WTC11 (cell line): ENCODE measurements at places on chromosomes 7 and 10.

- DNase-seq = no peak
Measured at GRCh38 chr10:3100856-3101640, 33.7 kb downstream of the PFKP start.

DNA sequence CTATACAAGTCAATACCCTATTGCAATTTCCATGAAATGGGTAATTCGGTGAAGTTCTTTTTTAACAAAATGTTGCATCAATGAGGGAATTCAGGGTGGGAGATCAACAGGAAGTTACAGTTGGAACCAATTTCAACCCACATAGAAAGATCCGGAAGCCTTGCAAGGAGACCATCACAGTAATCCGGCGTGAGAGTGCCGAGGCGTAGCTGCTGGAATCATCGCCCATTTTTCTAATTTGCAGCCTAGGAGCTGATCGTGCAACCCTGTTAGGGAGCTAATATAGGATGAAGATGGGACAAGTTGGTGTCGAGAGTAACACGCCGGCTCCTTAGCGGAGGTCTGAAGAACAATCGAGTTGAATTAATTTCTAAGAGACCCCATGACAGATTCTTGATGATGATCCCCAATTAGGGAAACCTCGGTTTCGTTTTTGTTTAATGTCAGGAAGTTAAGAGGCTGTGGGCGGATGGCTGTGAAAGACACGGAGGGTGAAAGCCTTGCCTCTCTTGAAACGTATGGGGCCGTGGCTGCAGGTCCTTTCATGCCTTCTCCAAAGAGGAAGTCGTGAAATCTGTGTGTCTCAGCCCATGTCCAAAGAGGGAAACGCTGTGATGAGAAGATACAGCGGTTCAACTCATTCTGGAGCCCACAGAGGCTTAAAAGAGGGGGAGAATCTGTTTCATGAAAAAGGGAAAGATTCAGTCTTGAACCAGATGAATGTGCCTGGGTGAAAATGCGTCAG lies 51.2 kb upstream of the CARD11 start:
- no peak for DNase-seq

GRCh38 chr7:66696774-66697191 lies 43.8 kb upstream of the RABGEF1 start:
- DNase-seq = no peak

DNA sequence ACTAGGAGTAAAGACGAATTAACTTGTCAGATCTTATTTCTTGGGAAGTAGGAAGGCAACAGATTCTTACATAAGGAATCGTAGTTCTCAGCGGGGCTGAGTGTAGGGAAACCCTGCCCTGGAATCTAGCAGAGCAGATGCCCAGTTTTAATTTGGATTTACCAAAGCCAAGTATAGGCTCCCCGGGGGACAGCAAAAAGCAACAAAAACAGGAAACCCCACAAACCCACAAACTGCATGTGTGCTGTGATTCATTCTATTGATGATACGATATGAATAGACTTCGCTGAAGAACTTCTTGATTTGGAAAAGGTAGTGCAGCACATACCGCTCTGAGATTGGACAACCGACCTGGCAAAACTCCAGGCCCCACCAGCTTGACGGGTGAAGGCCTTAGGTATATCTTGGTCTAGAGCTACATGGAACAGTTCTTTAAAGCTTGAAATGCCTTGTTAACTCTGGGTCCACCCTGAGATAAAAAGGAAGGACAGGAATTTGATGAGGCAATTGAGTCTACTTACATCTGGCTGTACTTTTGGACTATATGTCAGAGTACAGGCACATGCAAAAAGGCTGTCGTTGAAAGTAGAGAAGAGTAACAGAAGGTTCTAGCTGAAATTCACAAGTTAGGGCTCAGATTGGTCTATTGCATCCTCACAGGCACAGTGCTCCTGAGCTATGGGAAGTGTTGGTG lies 49.1 kb downstream of the STRA8 start:
- no peak for DNase-seq

DNA sequence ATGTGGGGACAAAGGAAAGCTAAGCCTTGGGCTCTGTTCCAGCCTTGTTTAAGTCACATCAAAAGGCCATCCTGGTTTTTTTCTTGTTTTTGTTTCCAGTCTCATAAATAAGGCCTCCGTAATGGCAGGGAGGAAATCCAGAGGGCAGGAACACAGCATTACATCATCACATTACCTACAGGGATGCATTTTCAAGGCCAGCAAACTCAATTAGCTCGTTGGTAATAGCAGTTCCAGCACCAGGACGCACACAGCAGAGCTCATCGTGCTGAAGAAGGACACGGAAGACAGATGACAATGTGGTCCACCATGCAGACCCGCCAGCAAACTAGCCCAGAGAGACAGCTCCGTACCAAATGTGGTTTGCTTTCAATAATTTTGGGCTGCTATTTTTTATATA lies 1209.2 kb downstream of the TYW1 start:
- DNase-seq = no peak

- DNase-seq = no peak
Measured at GRCh38 chr7:157930441-157930840, 593.6 kb downstream of the DNAJB6 start.

GRCh38 chr10:46251857-46252847 lies 34.6 kb upstream of the ANTXRL start:
- no peak for DNase-seq

- no peak for DNase-seq
Measured at GRCh38 chr7:146781352-146782116, 664.9 kb downstream of the CNTNAP2 start.

DNA sequence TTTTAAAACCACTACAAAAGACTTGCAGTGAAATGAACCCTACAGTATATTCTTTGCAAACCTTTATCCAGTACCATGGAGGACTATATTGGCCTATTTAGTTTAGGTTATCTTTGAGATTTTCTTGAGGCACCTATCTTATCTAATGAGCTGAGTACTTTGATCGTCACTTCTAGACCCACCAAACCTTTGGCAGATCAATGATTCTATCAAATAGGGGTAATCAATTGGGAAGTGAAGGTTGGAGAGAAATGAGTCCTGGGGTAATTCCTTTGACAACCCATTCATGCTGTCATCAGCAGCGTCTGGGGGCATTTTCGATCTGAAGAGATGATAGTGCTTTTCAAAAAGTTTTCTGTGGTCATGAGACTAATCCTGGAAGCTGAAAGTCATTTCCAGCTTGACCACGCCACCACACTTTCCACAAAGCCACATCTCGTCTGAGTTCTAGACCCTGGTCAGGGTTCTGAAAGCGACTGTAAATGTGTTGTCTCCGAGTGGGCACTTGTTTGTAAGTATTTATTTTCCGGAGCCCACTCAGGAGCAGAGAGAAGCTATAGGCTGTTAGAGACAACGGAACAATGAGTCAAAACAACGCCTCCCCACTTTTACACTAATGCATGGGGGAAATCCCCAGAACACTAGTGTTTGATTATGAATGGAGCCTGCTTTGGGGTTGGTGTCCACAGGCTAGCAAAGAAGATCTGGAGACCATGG lies 4.8 kb downstream of the EGR2 start:
- DNase-seq = no peak

GRCh38 chr7:68821846-68822245 lies 776.4 kb upstream of the AUTS2 start:
- no peak for DNase-seq

GRCh38 chr10:78744491-78745090 lies 324.2 kb upstream of the ZMIZ1 start:
- DNase-seq = no peak

DNA sequence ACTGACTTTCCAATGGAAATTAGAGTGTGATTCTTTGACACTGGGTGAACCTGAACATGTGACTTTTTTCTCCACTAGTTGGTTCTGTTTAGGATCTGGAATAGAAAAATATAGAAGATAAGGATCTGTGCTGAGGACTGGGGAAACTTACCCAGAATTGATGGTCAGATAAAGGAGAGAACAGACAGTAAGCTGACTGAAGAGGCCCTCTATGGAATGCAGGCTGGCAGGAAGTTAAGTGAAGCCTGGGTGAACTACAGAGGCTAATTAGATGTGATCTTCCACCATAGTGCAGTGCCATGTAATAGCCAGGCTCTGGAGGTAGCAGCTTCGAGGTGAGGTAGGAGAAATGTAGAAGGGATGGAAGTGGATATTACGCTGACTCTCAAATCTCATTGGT lies 455.3 kb downstream of the PLXDC2 start:
- DNase-seq = no peak

DNA sequence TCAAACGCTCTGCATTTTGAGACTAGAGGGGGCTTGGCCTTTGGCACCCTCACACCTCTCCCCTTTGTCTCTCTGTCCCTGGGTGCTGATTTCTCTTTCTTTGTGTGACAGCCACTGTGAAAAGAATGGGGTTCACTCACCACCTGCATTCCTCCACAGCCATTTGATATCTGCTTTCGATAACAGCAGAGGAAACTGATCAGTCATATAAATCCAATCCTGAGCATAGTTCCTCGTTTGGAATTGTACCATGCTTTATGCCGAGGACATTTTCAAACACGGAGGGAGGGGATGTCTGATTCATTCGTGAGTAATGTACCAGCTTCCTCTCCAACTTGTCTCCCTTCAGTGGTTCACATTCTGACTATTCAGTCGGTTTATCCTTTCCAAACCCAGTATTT lies 15.8 kb downstream of the MET start:
- DNase-seq = no peak

DNA sequence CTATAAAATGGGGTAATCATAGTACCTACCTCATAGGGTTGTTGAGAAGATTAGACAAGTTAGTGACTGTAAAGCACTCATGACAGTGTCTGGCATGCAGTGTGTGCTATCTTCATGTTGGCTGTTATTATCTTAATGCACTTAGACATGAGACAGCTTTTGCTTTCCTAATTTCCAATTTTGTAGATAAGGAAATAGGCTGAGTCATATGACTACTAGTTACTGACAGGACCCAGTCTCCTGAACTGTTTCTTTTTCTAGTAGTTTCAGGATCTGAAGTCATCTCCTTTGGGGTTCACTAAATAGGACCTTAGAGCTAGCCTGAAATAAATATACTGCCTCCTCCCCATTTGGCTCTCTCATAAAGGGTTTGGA lies 74.2 kb downstream of the SNX10 start:
- no peak for DNase-seq

DNA sequence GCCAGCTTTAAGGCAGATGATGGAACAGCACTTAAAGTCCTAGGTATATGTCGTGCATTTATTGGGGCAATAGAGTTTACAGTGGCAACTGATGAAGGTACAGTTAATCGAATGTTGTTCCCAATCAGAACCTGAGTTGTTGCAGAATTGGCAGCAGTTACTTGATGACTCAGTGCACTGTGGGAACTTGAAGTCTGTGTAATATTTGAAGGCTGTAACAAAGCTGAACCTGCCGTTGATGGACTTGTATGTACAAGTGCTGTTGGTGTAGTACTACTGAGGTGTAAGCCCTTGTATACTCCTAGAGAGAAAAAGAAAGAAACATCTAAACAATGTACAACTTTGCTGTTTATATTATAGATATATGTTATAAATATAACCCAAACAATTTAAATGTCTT lies 75.3 kb downstream of the EPC1 start:
- no peak for DNase-seq

DNA sequence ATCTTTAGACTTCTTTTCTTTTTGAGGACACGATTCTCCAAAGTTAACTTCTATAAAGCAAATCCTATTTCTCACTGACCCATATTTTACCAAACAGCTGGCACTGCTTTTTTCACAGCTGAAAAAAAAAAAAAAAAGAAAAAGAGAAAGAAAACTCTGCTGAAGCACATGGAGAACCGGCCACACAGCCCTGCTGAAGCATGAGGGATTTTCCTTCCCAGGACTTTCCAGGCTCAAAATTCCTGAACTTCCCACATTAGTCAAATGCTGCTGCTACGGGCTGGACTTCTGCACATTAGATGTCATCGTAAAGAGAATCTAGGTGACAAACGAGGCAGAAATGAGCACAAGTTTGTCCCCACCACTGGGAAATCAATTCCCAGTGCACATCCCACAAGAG lies 25.2 kb downstream of the HIPK2 start:
- DNase-seq = no peak

GRCh38 chr10:118955531-118955930 lies 74.0 kb upstream of the NANOS1 start:
- no peak for DNase-seq

- DNase-seq = peak; percentile 79
Measured at GRCh38 chr7:4845740-4846142, 16.1 kb downstream of the PAPOLB start.
